ENCODE measurements at places on chromosomes 3 and 15.

- no peak for DNase-seq
These were observed 45.9 kb downstream of the SLC12A8 start for GRCh38 chr3:125166599-125167136.

- DNase-seq, result no peak
These were observed 75.5 kb upstream of the CBLB start for GRCh38 chr3:105944276-105944675.

- no peak for DNase-seq
These were observed 186.7 kb downstream of the UACA start for GRCh38 chr15:70576696-70577095.

GRCh38 chr3:54931182-54931581, 3.3 kb upstream of the LRTM1 start:
- no peak for DNase-seq

DNA sequence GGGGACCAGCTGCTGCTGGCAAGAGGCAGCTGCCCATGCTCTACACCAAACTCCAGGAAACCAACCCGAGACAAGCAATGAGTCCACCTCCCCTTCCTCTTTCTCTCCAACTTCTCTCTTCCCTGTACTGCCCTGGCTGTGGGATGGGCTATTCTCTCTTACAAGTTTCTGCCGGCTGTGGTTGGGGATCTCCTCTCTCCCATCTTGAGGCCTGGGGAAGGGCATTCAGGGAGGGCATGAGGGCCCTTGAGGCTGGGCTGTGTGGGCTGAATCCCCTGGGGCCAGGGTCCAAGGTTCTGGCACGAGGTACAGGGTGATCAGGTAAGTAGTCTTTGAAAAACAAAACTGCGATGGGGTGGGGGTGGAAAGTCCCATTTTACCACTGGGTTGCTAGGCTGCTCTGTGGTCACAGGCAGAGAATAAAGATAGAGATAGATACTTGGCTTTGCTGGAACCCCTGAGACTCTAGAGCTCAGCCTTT, 32.3 kb upstream of the CTSH start:
- DNase-seq, result no peak

DNA sequence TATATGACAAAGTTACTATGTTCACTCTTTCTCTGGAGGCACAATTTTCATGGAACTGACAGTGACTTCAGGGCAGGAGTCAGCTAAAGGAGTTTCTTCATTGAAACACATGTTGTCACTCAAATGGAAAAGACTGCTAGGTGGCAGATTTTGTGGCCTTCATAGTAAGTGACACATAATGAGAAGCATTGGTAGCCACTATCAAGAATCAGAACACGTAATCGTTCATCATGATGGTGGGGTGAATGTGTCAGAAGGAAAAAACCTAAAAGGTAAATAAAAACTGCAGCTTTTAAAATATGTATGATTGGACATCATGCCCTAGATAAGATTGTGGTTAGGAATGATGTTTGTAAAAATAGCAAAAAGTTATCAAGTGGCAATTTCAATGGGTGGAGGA, 1491.0 kb downstream of the SI start:
- no peak for DNase-seq

GRCh38 chr3:139541532-139542288, 2.2 kb upstream of the RBP1 start:
- no peak for DNase-seq
